Activated CD8-positive, alpha-beta T cell treated with anti-CD3 and anti-CD28 coated beads, Interleukin-2, amount 10 ng/mL, durations not matched to agents 7 days and 5 days (primary cell): ENCODE measurements at places on chromosomes 2 and 18.

DNA sequence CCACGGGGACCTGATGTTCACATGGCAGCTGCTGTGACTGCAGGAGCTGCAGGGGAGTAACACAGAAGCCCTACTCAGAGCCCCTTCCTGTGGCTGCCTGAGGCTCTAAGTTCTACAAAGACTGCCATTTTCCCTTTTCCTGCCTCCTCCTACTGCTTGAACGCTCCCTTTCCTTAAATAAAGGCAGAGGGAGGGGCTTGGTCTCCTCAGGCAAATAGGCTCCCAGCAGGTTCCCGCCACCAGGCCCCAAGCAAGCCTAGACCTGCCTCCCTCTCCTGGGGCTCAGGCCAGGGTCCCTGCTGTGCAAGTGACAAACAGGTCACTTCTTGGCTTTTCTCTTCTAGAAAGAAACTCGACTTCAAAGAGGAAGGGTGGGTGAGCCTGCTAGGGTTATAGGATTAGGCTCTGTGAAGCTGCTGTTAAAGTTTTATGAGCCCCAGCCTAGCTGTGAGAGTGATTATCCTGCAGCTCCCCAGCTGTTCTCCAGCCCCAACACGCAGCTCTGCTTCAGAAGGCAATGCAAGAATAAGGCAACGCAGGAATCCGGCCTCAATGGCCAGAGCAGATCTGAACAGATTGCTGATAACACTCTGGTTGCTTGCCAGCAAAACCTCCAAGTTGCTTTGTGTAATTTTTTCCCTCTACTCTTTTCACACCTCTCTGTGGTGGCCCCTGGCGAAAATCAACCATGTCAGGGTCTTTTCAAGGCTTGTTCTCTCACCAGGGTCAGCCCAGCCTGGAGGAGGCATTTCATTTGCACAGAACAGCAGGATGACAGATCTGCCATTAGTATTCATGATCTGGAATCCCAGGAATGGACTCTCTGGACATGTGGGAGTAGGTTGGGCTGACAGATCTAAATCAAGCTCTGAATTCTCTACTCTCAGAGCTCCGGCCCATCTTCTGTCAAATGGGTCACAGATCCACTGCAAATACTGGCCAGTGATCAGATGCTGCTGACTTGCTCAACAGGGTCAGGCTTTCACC is 71.3 kb downstream of the MRO start:
- DNase-seq = no peak

- DNase-seq = no peak
These were observed 171.5 kb upstream of the SIX2 start for GRCh38 chr2:45180779-45181178.

DNA sequence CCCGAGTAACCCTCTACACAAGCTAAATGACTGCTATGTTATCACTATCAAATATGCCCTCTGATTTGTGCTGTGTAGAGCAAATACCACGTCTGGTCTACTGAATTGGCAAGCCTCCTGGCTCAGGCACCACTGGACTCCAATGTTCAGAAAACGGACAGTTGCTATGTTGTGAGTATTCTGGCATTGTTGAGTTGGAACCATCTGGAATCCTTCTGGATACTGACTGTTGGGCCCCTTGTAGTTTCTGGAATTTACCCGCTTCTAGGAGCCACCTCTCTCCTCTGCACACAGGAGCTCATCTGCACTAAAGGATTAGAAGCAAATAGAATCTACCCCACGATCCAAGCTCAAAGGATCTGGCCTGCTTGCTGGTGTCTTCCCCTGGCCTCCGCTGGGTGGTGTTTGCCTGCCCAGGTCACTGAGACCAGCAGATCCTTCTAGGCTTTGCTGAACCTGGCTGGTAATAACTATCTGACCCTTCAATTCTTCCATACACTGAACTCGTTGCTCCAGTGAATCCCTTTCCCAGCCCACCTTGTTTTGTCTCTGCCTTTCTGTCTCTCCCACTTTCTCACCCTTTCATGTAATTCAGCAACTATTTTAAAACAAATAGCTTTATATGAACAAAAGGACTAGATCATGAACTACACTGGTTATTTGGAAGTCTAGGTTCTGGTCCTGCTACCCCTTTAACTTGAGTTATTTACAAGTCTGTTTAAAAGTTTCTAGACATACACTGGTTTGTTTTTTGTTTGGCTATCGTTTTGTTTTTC is 2.1 kb upstream of the HAAO start:
- no peak for DNase-seq

GRCh38 chr2:9278439-9278838 is 71.8 kb downstream of the ASAP2 start:
- DNase-seq = no peak

DNA sequence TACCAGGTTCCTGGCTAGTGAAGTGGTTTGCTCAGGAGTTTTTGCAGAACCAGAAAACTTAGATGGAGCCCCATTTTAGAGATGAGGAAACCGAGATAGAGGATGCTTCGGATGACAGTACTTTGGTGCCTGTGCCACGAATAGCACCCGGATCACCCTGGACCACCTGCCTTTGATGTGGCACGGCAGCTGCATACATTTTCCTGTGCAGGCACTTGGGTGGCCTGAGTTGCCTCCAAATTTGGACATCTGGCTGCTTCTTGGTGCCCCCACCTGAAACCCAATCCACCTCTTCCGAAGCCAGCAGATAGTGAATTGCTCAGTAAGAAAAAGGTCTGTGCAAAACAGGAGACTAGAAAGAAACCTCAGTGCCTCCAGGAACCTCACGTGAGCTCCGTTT is 140.6 kb upstream of the ID2 start:
- peak; percentile 64 for DNase-seq
